ENCODE measurements at places on chromosomes 5 and 9.

DNA sequence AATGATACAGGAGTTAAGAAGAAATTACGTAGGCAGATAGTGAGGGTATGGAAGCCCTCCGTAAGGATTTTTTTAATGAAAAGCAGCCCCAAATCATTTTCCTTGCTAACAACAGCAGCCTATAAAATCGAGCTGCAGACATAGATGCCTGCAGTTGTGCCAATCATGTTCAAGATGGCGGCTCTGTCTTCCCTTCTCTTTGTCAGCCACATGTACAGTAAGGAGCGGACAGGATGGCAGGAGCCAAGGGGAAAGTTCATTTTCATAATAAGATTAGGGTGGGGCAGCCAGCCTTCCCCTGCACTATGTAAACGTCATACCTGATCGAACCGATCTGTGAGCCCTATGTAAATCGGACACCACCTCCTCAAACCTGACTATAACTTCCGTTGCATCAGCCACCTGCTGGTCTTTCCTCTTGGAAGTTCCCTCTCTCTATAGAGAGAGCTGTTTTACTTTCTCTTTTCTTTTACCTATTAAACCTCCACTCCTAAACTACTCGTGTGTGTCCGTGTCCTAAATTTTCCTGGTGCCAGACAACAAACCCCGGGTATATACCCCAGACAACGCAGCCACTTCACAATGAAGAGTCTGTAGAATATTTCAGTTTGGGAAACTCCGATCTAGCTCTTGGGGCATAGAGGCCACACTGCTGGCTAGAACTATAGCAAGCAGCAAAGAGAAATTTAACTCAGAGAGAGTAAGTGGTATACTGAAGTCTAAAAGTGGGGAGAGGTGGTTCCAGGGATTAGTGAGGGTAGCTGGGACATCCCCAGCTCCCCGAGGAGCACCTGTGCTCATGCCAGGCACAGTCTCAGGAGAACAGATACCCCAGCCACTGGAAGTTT, 20.8 kb upstream of the SLC24A2 start:
- no peak for DNase-seq

DNA sequence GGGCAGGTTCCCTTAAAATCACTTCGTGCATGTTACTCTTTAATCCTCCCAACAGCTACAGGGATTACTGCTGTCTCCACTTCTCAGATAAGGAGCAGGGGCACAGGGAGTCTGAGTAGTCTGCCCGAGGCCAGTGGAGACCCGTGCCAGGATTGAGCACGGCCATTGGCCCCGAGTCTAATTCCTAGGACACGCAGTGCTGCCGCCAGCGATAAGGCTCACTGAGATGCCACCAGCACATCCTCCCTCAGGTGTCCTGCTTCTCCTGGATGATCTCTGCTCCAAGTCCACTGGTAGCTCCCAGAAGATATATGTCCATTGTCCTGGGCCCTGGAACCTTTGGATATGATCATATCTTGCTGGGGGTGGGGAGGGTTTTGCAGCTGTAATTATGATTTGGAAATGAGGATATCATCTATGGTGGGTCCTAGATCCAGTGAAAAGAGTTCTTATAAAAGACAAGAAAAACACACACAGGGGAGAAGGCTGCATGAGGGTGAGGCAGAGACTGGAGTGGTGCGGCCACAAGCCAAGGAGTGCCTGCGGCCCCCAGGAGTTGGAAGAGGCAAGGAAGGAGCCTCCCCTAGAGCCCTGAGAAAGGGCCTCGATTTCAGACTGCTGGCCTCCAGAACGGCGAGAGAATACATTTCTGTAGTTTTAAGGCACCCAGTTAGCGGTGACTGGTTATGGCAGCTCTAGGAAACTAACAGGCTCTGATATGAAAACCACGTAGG, 19.4 kb upstream of the MED10 start:
- DNase-seq = no peak

DNA sequence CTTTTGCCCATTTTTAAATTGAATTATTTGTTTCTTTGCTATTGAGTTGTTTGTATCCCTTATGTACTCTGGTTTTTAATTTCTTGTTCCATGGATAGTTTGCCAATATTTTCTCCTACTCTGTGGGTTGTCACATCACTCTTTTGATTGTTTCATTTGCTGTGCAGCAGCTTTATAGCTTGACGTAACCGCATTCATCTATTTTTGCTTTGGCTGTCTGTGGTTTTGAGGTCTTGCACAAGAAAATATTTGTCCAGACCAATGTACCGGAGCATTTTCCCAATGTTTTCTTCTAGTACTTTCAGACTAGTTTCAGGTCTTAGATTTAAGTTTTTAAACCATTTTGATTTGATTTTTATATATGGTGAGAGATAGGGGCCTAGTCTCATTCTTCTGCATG, 36.2 kb upstream of the ZNF366 start:
- DNase-seq = no peak

GRCh38 chr9:124347968-124348358, 67.3 kb downstream of the PSMB7 start:
- DNase-seq = no peak

- DNase-seq = no peak
These were observed 3.1 kb upstream of the AHRR start for GRCh38 chr5:318341-318897.

- no peak for DNase-seq
These were observed 876 bp upstream of the JAK2 start for GRCh38 chr9:4984171-4984620.

DNA sequence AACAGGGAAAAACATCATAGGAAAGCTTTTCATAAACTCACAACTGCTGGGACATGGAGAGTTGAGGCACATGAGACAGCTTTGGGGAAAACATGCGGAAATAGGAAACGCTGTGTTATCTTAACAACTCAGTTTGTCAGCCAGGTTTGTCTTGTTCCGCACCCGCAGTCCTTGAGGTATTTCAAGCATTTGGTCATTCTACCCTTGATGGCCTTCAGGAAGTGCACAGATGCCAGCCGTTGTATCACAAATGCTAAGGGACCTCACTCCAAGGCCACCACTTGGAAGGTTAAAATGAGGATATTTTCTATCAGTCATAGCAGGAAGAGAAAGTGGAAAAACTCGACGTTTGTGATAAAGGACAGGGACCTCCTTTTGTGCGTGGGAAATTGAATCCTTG, 83.8 kb downstream of the TRIO start:
- no peak for DNase-seq

GRCh38 chr9:89096807-89097206, 81.8 kb downstream of the SHC3 start:
- no peak for DNase-seq

GRCh38 chr5:35811108-35811741, 45.5 kb upstream of the IL7R start:
- no peak for DNase-seq

- DNase-seq = no peak
These were observed 34.6 kb downstream of the RXRA start for GRCh38 chr9:134360897-134361296.

- no peak for DNase-seq
These were observed 16.1 kb upstream of the COL5A1 start for GRCh38 chr9:134625361-134626068.

DNA sequence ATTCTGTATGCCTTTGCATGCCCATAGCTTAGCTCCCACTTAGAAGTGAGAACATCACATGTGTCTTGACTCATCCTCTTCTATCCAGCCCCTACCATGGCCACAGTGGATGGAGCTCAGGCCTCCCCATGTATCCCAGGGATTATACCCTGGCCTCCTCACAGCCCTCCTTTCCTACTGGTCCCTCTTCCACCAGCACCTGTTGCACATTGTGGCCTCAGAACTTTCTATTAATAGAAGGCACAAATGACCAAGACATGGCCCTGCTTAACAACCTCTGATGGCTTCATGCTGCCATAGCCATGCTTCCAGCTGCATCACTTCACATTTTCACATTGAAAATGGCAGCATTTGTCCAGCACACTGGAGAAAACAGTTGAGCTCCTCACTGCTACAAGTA, 315.4 kb downstream of the CDK5RAP2 start:
- no peak for DNase-seq

GRCh38 chr5:99747342-99747741, 787.8 kb upstream of the FAM174A start:
- DNase-seq = no peak

DNA sequence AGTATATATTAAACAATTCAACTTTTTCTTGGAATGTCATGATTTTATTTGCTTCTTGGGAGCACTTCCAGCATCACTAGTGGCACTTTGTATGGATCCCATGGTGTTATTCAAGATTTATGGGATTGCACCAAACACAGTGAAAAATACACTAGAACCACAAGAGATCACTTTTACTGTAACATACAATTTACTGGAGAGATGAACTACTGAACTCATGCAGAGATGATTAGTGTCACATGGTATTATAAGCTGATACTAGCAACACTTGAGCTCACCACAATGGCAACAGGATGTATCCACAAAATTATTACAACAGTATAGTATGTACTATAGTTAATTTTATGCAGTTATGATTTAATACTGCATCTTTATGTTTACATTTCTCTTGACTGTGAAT, 16.3 kb upstream of the SLC36A2 start:
- no peak for DNase-seq

DNA sequence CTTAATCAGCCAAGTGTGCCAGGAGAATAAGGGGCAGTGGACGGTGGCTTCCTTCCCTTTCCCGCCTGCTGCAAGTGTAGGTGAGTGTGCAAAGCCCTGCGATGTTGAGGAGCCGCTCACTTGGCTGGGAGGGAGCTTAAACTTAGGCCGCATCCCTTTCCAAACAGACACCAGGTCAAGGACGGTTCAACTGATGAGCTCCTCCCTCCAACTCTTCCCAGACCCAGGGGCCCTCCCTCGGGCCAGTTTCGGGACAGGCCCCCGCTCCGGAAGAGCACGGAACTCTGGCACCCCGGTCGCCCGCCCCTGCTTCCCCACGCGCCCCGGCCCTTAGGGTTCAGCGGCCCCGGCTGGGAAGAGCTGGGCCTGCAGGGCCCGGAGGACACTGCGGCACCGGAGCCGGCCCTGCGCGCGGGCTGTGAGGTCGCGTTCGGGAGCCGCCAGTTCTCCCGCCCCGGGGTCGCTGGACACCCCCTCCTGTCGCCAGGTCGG, 481 bp downstream of the MRPL36 start:
- no peak for DNase-seq

GRCh38 chr5:72702881-72703434, 113.5 kb upstream of the TNPO1 start:
- DNase-seq = no peak

DNA sequence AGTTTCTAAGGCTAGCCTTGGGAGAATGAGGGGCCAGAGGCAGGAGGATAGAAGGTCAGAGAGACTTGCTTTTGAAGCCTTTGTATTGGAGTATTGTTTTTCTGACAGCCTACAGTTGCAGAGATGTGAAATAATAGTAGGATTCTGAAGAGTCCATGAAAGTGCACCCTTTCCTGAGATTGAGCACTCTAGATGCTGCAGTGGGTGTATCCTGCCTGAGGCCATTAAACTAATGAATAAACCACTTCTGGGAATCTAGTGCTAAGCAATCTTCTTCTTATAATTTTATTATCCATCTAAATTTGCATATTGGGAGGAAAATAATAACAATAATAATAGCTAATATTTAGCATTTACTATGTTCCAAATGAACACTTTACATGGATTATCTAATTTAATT, 19.3 kb upstream of the NNT start:
- DNase-seq = no peak

- DNase-seq = no peak
These were observed 14.9 kb downstream of the GLIS3 start for GRCh38 chr9:4284925-4285324.

GRCh38 chr9:99980598-99980997, 74.1 kb downstream of the STX17 start:
- DNase-seq = no peak

DNA sequence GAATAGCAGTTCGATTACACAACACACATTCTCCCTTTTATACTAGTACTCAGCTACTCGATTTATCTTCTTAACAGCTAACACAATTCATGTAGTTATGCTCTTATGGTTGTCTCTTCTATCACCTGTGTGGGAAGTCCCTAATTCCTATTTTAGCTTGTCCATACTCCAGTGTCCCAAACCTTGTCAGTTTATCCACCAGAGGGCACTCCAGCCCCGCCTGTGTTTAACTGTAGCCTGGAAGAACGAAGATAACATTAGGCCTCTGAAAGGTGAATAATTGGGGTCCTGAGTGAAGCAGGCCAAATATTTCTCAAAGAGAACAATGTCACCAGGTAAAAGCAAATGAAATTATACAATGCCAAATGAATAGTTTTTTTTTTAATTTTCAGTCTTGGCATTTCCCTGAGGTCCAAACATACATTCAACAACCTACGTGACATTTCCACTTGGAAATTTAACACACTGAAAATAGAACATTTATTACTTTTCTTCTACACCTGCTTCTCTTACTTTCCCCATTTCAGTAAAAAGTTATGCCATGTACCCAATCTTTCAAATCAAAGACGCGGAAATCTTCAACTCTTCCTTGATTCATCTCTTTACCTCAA, 560.7 kb downstream of the HTR1A start:
- DNase-seq = no peak

DNA sequence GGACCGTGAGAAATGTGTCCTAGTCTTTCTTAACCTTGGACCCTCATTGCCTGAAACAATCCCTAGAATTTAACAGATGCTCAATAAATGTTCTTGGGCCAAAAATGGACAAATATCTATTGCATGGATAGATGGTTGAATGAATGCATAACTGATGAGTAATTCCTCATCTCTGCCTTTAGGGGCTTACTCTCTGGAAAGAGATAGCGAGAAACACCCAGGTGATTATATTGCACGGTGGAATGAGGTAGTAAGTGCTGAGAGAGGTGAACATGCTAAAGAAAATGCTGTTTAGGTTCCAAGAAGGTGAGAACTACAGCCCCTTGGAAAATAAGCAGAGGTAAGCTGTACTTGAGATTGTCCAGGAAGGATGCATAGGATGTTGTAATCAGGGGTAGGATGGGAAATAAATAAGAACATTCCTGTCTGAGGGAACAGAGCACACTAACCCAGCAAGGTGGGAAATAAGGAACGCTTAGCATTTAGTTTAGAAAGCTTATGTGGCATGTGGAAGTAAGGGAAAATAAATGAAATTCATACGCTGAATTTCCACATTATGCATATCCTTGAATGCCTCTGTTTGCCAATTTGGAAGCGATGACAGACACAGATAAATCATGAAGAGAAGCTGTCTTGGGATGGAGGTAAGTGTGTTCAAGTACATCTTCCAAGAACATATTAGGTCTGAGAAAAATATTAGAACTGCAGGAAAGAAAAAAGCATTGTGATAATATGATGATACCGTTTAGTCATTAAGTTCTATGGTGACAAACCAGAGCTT, 426.6 kb downstream of the ARHGEF28 start:
- no peak for DNase-seq

- no peak for DNase-seq
These were observed 73.0 kb upstream of the IL17B start for GRCh38 chr5:149452007-149452664.

DNA sequence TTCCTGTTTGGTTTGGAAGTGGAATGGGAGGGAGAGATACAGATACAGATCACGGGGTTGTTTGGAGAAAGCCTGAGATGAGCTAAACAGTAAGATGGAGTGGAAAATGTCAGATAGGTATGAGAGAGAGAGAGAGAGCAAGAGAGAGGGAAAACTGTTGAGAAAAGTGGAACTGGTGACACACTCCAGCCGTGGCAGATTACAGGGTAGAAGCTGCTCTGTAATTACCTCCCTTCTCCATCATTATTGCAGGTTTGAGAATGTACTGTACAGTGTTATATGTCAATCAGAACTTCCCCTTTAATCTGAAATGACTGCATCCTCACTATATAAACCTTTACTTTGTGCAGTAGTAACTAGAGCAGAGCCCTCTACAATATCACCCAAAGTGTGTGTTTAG, 74.5 kb upstream of the WWC1 start:
- no peak for DNase-seq

Measured in cortex of kidney (tissue), 1 donor.